T-helper 17 cell (primary cell): ENCODE measurements at places on chromosomes 5 and 9.

DNA sequence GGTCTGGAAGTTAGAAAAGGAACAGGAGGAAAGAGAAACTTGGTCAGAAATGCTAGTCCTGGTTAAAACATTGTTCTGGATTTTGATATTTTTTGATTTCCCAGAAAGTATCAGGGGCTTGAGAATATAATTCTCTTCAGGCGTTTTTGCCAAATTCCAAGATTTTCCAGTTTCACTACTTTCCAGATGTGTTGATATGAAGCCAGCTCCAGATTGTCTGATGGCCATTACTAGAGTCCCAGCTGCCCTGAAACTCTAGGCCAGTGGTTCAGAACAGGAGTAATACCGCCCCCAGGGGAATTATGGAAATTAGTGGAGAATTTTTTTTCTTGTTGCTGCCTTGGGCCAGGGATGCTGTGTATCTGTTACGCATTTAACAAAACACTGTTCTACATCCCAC, 88.6 kb downstream of the KCNN2 start:
- DNase-seq = no peak

GRCh38 chr5:134604908-134605307, 27.7 kb downstream of the SAR1B start:
- DNase-seq = no peak

- no peak for DNase-seq
Measured at GRCh38 chr9:10008101-10008799, 604.6 kb downstream of the PTPRD start.

DNA sequence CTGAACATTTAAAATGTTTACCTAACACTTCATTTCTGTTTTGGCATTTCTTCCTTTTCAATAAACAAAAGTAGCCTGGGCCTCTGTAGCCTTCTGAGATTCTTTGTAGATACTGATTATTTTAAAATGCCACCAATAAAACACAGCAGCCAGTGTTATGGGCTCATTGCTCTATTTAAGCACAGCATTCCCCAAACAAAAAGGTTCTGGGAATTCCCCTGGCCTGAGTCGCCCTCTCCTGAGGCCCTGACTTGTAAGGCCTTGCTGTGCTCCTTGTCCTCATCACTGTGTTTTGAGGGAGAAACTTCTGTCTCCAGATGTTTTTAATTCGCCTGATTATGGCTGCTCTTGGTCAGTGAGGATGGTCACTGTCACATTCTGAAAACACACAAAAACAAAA, 33.0 kb upstream of the CTXN3 start:
- DNase-seq = no peak

GRCh38 chr5:173726846-173727557, 110.6 kb upstream of the BOD1 start:
- no peak for DNase-seq

DNA sequence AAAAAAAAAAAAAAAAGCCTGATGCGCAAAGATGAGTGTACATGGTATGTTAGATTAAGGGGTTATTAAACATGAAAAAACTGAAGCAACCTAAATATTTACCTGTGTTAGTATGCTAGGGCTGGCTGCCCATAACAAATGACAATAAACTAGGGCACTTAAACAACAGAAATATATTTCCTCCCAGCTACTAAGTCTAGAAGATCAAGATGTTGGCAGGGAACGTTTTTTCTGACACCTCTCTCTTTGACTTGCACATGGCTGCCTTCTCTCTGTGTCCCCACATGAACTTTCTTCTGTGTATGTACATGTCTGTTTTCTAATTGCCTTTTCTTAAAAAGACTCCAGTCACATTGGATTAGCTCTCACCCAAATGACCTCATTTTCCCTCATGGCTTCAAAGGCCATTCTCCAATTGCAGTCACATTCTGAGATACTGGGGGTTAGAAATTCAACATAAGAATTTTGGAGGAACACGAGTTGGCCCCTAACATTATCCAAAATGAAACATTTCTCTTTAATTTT, 694.5 kb downstream of the CDH9 start:
- no peak for DNase-seq

DNA sequence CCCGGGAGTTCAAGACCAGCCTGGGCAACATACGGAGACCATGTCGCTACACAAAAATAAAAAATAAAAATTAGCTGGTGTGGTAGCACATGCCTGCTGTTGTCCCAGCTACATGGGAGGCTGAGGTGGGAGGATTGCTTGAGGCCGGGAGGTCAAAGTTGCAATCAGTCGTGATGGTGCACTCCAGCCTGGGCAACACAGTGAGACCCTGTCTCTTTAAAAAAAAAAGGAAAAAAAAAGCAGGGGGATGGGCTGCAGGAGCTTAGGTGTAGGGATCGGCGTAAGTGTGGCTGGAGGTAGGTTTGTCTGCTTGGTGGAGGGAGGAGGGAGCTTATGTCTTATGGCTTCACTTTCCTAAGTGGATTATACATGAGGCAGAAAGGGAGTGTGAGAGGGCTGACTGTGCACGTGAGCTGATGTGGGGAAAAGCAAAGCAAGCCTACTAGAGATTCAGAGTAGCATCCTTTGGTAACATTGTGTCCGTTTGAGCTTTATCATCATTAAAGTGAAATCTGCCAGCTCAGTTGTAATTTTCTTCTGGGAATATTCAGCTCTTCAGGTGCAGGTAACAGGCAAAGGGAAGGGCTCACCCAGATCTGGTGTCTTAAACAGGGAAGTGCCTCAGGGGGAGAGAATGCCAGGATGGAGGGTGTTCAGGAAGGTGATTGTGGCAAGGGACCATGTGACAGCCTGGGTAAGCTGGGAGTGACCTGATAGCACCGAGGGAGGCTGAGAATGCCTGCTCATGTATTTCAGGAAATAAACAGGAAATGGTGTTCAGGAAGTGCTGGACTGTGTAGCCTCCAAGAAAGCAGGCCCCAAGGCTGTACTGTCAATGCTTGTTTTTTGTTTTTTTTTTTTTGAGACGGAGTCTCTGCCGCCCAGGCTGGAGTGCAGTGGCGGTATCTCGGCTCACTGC, 17.6 kb upstream of the SETX start:
- no peak for DNase-seq

DNA sequence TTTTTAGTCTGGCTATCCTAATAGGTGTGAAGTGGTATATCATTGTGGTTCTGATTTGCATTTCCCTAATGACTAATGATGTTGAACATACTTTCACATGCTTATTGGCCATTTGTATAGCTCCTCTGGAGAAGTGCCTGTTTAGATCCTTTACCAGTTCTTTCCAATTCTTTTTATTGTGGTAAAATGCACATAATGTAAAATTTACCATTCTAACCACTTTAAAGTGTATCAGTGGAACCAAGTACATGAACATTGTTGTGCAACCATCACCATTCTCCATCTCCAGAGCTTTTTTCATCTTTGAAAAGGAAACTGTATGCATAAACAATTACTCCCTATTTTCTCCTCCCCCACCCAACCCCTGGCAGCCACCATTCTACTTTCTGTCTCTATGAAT, 95.4 kb downstream of the NRG2 start:
- no peak for DNase-seq

GRCh38 chr9:68546596-68547390, 6.1 kb upstream of the TMEM252 start:
- DNase-seq = no peak

GRCh38 chr9:86754581-86755560, 192.4 kb downstream of the GAS1 start:
- no peak for DNase-seq
